Aorta (tissue), 5 donors: ENCODE measurements at places on chromosomes 7 and 10. TPM values are rescaled to one million over a fixed set of nuclear protein-coding genes. Genes with fewer than 3 reads are reported as not detected.

Gene SMIM30
- 102 TPM for polyA plus RNA-seq

Gene PPP1R17
- not detected for polyA plus RNA-seq

Gene FXYD4
- not detected for polyA plus RNA-seq

Gene LIPF
- polyA plus RNA-seq: 2.8 TPM

Gene SCIN
- 0.23 TPM for polyA plus RNA-seq

Gene ZNF92
- polyA plus RNA-seq: 2.5 TPM

Gene OR13A1
- polyA plus RNA-seq: not detected

Gene SPDYE17
- not detected for polyA plus RNA-seq

Gene FEZF1
- not detected for polyA plus RNA-seq

Gene SLC29A3
- 3.6 TPM for polyA plus RNA-seq

Gene TET1
- polyA plus RNA-seq: 0.25 TPM

Gene AMPH
- 2.5 TPM for polyA plus RNA-seq

Gene ARHGEF5
- 9.1 TPM for polyA plus RNA-seq

Gene CACNA2D1
- polyA plus RNA-seq: 4.5 TPM

Gene GFRA1
- polyA plus RNA-seq: under 0.01 TPM

Gene ARHGEF35
- polyA plus RNA-seq: 4.7 TPM

Gene RAB18
- polyA plus RNA-seq: 59.0 TPM

Gene NUDT5
- 21.3 TPM for polyA plus RNA-seq

Gene LRRD1
- polyA plus RNA-seq: not detected

Gene SLC29A4
- polyA plus RNA-seq: 0.13 TPM

Gene PALD1
- polyA plus RNA-seq: 5.7 TPM

Gene TEX36
- not detected for polyA plus RNA-seq

Gene TEX47
- polyA plus RNA-seq: not detected

Gene ANKRD30A
- not detected for polyA plus RNA-seq

Gene TAS2R4
- not detected for polyA plus RNA-seq

Gene FAM25A
- not detected for polyA plus RNA-seq

Gene CPA2
- 2.8 TPM for polyA plus RNA-seq

Gene SPDYE11
- polyA plus RNA-seq: not detected

Gene CLDN3
- 1.3 TPM for polyA plus RNA-seq

Gene FOXI2
- not detected for polyA plus RNA-seq

Gene TMEM225B
- polyA plus RNA-seq: 0.63 TPM

Gene TMEM176A
- 3.7 TPM for polyA plus RNA-seq

Gene CCDC3
- polyA plus RNA-seq: 50.0 TPM

Gene WIPF3
- 3.4 TPM for polyA plus RNA-seq

Gene XRCC2
- polyA plus RNA-seq: 0.13 TPM

Gene ANKRD61
- not detected for polyA plus RNA-seq

Gene MYH16
- not detected for polyA plus RNA-seq

Gene METTL27
- polyA plus RNA-seq: 5.3 TPM

Gene ZNF716
- polyA plus RNA-seq: not detected

Gene PPP1R3C
- polyA plus RNA-seq: 288 TPM

Gene ZNF32
- 63.4 TPM for polyA plus RNA-seq

Gene SLC13A1
- not detected for polyA plus RNA-seq

Gene GRK5
- polyA plus RNA-seq: 98.7 TPM

Gene NOD1
- polyA plus RNA-seq: 19.9 TPM

Gene AGR3
- polyA plus RNA-seq: not detected

Gene PLXDC2
- 14.7 TPM for polyA plus RNA-seq

Gene EVX1
- polyA plus RNA-seq: not detected

Gene TACR2
- 0.31 TPM for polyA plus RNA-seq

Gene ZPBP
- not detected for polyA plus RNA-seq

Gene KIF11
- 0.88 TPM for polyA plus RNA-seq

Gene CCZ1B
- polyA plus RNA-seq: 38.0 TPM

Gene PNLIPRP3
- not detected for polyA plus RNA-seq

Gene MOGAT3
- 5.4 TPM for polyA plus RNA-seq

Gene HMX3
- polyA plus RNA-seq: not detected

Gene VWA2
- polyA plus RNA-seq: not detected

Gene GPR26
- polyA plus RNA-seq: not detected

Gene EIF5AL1
- 0.36 TPM for polyA plus RNA-seq

Gene CAMK1D
- 4.4 TPM for polyA plus RNA-seq
